Left kidney (tissue), 8 donors: ENCODE measurements at places on chromosomes 2 and 18.
A peak's percentile ranks its signal among the peaks of the same experiment; 100 is the strongest.

DNA sequence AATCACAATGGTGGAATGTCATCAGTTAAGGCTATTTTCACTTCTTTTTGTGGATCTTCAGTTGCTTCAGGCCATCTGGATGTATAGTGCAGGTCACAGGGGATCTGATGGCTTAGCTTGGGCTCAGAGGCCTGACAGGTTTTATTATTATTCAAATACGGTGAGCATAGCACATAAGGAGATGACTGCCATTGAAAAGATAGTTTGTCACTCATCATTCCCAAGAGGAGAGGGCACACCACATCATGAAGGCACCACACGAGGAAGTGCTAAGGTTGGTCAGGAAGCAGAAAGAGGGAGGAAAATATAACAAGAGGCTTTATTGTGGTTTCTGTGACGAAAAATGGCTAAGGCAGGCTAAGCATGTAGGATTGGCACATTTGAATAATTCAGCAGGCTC, 131.4 kb downstream of the CD8B2 start:
- no peak for DNase-seq

DNA sequence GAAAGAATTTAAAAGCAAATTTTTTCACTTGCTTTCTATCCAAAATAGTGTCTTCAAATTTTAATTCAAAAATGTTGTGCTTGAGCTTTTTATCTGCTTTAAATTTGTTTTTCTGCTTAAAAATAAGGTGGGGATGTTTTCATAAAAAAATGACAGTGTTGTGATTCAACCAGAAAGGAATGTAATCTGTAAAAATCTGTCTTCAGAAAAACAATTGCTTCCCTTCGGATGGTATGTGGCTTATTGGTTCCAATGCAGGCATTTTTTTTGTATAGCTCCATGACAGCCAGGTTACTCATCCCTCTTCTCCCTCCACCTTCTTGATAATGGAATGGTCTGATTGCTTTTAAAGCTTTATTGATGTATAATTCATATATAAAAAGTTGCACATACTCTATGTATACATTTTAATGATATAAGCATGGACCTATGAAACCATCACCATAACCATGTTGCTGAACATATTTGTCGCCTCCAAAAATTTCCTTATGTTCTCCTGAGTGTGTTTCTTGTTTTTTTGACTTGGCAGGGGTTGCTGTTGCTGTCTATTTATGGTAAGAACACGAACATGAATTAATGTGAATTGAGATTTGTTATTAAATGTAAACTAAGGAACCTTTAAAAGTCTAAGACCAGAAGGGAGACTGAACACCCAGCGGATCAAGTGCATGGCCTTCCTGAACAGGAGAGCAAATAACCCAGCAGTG, 363.7 kb upstream of the SPHKAP start:
- no peak for DNase-seq

DNA sequence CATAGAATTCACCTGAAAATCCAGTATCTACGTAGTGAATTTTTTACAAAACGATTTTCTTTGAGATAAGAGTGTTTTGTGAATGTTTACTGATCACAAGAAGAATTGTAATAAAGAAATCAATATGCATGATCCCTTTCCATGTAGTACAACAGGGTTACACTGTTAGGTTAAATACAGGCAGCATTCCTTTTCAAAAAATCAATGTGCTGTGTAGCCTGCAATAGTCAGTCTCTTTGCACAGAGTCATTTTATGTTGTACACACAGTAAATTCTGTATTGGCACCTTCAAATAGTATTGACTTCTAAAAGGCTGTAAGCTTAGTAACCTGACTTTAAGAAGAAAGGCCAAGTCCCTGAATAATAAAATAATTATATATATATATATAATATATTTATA, 63.3 kb downstream of the ZNF407 start:
- DNase-seq: no peak

DNA sequence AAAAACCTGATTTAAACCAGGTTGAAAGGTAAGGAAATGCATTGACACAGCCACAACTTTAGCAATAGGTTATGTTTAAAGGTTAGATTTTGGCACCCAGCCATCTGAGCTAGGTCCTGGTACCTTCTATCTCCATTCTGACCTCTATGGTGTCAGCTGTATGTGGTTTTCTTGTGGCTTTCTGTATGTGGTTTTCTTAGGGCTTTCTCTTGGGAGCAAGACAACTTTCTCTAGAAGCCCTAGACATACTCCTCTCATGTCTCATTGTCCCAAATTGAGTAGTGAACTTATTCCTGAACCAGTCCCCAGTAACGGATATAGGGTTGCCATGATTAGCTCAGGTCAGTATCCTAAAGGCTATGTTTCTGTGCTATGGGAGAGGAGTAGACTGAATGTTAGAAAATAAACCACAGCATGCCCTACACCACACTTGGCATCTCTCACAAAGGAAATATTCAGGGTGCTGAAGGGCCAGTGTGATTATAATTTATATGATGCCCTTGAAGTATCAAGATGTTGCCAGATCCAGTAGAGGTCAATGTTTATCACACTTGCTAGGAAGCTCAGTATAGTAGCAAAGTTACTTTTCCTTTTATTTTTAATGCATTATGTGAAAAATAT, 176.1 kb downstream of the CAPN13 start:
- DNase-seq: no peak

- DNase-seq: peak; percentile 33
These were observed 31.2 kb upstream of the SLC66A3 start for GRCh38 chr2:11123856-11124759.

- DNase-seq: no peak
These were observed 237.5 kb upstream of the SYT4 start for GRCh38 chr18:43514747-43515146.

DNA sequence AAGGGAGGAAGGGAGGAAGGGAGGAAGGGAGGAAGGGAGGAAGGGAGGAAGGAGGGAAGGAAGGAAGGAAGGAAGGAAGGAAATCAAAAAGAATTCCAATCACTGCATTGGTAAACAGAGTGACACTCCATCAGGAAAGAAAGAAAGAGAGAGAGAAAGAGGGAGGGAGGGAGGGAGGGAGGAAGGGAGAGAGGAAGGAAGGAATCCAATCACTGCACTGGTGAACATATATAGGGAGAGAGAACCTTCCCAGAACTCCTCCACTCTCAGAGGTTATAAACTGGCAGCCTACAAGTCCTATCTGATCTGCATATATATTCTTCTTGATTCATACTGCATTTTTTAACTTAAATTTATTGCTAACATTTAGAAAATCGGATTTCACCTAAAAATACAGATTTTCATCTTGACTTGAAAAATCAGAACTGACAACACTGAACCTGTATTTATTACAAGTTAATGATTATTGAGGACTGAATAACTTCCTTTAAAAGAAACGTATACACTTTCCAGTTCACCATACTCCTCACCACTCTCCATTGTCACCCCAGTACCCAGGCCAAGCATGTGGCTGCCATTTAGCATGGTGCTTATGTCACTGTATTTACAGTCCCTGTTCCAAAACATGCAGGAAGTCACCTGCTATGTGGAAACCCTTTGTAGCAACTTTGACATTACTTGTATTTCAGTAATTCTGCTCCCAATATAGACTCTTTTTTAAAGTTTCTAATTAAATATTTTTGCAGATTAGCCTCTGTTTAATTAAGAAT, 83.5 kb downstream of the ANTXR1 start:
- DNase-seq: no peak

DNA sequence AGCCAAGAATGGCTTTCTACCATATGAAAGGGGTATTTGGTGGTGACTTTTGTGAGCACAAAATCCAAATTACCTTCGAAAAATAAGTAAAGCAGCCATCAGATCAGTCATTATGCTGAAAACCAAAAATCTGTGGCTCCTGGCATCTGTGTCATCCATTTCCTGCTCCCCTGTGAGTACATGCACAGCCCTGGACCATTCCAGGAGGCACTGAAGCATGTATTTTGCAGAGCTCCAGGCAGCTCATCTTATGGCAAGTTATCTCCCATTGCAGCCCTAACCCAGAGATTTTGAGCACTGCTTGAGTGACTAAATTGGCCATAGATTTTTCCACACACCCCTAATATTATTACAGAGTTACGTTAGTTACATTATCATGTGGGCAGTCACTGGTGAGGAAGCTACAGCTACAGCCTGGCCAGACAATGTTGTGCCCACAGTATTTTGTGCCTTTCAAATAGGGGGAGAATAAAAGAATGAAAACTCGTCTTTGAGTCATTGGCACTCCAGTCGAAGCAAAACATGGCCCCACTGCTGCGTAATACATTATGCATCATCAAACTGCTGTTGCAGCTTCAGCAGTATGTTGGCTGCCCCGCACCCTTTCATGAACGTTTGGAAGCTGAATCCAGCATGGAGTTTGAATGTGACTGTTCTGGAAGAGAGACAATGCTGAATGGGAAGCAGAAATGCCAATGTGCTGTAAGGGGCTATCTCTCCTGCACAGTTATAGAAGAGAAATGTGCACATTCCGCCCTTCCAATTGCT, 702.2 kb downstream of the RNF144A start:
- DNase-seq: no peak

- no peak for DNase-seq
These were observed 44.6 kb downstream of the IRS1 start for GRCh38 chr2:226754821-226755604.

DNA sequence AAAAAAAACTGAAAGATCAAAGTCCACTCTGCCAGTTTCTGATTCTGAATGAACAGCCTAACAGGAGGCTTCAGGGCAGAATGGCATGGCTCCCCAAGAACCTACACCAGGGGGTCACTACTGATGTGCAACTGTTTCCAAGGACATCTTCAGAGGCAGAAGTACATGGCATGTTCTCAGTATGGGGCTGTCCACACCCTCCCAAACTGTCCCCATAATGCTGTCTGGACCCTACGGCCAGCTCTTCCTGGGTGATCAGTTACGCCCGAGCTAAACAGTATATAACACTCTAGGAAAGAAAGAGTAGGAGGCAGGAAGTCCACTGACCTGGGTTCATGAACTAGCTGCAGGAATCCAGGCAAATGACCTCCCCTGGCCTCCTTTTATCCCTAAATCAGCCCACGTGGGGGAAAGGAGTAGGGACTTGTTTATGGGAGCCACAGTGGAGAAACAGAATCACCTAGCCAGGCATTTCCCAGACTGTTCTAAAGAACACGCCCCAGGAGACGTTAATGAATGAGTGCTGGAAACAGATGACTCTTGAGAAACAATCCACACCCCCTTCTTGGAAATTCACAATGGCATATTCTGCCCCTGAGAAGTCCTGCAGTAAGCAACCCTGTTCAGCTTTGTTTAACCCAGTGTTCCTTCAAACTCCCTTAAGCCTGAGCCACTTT, 2.5 kb downstream of the TMBIM1 start:
- no peak for DNase-seq

GRCh38 chr18:29012883-29013465, 836.0 kb upstream of the CDH2 start:
- DNase-seq: no peak
